Heart left ventricle (tissue), 16 donors: ENCODE measurements at places on chromosomes 16 and 17. TPM values are rescaled to one million over a fixed set of nuclear protein-coding genes. Genes with fewer than 3 reads are reported as not detected.

SRL gene
- total RNA-seq, result 598 TPM

USP43 gene
- not detected for total RNA-seq

TMEM235 gene
- total RNA-seq, result not detected

ABCC3 gene
- total RNA-seq, result 1.8 TPM

STX4 gene
- total RNA-seq, result 32.4 TPM

CBFA2T3 gene
- total RNA-seq, result 8.6 TPM

GRN gene
- total RNA-seq, result 196 TPM

MMP28 gene
- 4.0 TPM for total RNA-seq

C16orf89 gene
- 14.8 TPM for total RNA-seq
